Activated CD8-positive, alpha-beta memory T cell treated with anti-CD3 and anti-CD28 coated beads, Interleukin-2, amount 10 ng/mL, durations not matched to agents 7 days and 5 days (primary cell): ENCODE measurements at places on chromosomes 3 and 15. TPM values are rescaled to one million over a fixed set of nuclear protein-coding genes. Genes with fewer than 3 reads are reported as not detected.
A peak's percentile ranks its signal among the peaks of the same experiment; 100 is the strongest.

- H3K4me3 ChIP-seq: no peak overlapping the region
- DNase-seq: no peak
- no peaks in the 10 kb centered on the region for H3K4me1 ChIP-seq
- no peak overlapping the region for H3K27ac ChIP-seq
Observed at GRCh38 chr15:99981839-99982658, 248.8 kb upstream of the LYSMD4 start.

DNA sequence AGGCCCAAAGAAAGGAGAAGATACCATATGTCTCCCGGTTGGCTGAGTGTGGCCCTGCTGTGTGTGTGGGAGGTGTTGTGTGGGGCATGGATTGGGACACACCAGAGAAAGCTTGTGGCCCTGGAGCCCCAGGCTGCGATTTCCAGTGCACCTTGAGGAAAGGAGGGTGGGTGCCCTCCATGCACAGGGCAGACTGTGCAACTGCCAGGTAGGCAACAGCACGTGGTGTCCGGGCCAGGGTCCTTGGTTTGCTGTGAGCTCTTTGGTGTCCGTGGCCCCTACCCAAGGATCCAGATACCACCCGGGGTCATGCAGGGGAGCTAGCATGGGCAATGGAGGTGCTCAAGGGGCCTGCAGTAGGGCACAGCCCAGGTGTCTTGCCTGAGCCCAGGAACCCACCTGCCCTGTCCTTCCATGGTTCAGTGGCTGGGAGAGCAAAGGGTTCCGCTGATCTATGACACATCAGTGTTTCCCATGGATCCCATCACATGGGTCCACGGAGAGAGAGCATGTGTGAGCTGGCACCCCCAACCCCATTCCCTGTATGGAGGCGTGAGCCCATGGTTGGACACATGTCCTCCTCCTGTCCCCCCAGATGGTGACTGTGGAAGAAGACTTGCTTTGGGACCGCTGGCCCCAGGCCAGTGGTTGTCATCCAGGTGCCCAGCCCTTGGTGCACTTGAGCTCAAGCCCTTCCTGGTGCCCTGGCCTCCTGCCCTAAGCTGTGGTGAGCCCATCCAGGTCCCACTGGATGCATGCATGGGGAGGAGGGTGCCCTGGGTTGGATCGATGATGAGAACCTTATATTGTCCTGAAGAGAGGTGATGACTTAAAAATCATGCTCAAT, 223.4 kb downstream of the SNRPN start:
- no peak overlapping the region for H3K27ac ChIP-seq
- H3K4me3 ChIP-seq: no peak overlapping the region
- no peaks in the 10 kb centered on the region for H3K4me1 ChIP-seq
- no peaks in the 10 kb centered on the region for H3K36me3 ChIP-seq
- peak; percentile 14 for DNase-seq
- no peaks in the 10 kb centered on the region for H3K27me3 ChIP-seq

DNA sequence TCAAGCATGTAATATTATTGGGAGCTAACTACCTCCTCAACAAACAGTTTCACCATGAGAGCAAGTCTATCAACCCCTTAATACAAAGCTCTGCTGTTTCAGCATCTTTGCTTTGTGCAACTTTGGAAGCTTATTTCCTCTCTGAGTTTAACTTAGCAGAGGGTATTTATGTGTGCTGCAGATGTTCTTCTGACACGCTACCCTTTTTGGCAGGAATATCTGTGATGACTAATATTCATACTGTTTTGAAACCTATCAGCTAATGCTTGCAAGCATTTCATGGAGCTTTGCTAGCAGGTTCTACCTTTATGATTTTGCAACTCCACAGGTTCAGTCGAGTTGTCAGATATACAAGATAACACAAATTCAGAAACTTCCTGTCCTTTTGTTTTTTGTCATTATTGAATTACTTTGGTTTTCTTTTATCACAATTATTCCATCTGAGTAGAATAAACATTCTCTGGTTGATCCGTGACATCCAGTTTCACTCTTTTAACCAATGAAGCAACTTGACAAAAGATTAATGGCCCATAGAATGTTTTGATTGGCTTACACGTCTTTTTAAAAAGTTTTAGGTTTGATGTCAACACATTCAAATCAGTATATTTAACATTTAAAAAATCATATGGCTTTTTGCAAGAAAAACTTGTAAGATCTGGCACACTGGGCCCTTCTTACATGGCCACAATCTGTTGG, 1.7 kb upstream of the SLC9A9 start:
- H3K27ac ChIP-seq: peak overlapping the region; percentile 94
- peaks cover 47% of the 10 kb centered on the region for H3K4me1 ChIP-seq
- no peaks in the 10 kb centered on the region for H3K27me3 ChIP-seq
- no peak for DNase-seq
- no peak overlapping the region for H3K4me3 ChIP-seq

DNA sequence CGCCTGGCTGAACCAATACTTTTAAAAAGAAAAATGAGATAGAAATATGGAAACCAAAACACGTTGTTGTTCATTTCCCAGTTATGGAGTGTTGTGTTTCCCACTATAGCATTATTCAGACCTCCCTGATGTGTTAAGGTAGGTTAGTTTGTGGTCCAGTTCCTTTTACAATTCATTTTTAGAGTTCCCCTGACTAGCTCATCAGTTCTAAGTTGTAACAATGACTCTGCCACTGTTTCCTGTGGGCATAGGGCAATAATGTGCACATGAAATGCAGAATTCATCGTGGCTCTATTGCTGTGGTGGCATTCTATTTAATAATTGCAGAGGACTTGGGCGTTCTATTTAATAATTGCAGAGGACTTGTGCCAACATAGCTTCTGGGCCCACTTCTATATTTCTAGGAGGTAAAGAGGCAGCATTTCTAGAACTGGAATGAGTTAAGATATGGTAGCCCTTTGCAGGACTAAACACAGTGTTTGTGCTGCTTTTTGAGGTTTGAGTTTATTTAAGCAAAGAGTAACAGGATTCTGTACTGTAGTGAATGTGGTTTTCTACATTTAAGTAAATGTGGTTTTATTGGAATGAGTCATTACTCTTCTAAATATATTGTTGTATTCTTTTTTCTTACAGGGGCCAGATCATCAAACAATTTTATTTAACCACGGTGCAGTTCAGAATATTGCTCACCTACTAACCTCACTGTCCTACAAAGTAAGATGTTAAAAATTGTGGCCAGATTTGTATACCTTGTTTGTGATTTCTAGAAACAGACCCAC, 47.5 kb downstream of the ARMC8 start:
- H3K27ac ChIP-seq: peak overlapping the region; percentile 76
- H3K36me3 ChIP-seq: peaks cover 45% of the 10 kb centered on the region
- H3K4me3 ChIP-seq: no peak overlapping the region
- no peaks in the 10 kb centered on the region for H3K27me3 ChIP-seq
- DNase-seq: no peak

DNA sequence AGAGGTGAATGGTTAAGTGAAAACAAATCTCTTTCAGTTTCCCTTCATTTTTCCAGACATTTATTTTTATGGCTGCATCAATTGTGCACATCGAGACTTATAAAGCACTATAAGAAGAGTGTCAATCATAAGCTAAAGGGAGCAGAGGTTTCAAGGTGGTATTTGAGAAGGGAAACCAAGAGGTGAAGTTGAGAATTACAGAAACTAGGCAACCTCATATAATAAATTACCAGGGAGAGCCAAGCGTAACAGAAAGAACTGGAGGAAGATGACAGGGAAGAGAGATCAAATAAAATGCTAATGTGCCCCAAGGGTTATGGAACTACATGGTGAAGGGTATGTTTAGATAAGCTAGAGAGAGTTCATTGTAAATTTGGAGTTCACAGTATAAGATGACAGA, 6.3 kb upstream of the CCDC54 start:
- H3K4me3 ChIP-seq: no peak overlapping the region
- DNase-seq: no peak
- no peak overlapping the region for H3K27ac ChIP-seq
- H3K4me1 ChIP-seq: peaks cover 8% of the 10 kb centered on the region

DNA sequence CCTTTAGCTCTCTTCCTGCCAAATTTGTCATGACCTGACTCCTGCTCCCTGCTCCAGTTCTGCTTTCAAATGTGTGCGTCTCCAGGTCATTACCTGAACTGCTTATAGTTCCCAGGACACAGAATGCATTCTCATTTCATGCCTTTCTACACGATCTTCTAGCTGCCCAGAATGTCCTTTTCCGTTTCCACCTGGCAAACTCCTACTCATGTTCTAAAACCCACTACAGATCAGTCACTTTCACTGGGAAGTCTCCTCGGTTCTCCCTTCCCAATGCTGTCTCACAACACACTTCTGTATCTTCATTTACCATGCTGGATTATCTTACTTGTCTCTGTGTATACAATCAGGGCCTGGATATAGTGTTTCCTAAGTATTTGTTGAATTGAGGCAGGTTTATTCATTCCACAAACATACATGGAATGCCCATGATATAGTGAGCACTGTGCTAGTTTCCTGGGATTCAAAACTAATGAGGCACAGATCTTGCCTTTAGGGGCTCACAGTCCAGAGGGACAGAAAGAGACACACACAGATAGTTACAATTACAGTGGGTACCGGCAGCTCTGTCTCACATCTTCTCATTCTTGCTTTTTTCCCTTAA, 1.6 kb upstream of the NOX5 start:
- DNase-seq: no peak
- no peaks in the 10 kb centered on the region for H3K4me1 ChIP-seq
- peaks cover 6% of the 10 kb centered on the region for H3K27me3 ChIP-seq
- no peak overlapping the region for H3K27ac ChIP-seq
- H3K4me3 ChIP-seq: no peak overlapping the region

DNA sequence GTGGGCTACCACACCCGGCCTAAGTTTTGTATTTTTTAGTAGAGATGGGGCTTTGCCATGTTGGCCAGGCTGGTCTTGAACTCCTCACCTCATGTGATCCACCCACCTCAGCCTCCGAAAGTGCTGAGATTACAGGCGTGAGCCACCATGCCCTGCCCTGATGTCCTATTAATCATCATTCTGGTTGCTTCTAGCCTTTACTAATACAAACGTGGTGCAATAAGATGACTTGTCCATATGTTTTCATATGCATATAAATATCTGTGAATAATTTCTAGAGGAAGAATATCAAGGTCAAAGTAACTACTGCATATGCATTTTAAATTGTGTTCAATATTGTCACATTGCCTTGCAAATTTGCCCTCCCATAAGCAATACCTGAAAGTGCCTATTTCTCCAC, 25.5 kb upstream of the PDHB start:
- H3K27me3 ChIP-seq: no peaks in the 10 kb centered on the region
- no peak overlapping the region for H3K27ac ChIP-seq
- peaks cover 10% of the 10 kb centered on the region for H3K36me3 ChIP-seq
- peaks cover 9% of the 10 kb centered on the region for H3K4me1 ChIP-seq

- H3K36me3 ChIP-seq: peaks cover 40% of the 10 kb centered on the region
- H3K4me1 ChIP-seq: peaks cover 28% of the 10 kb centered on the region
- peak overlapping the region; percentile 48 for H3K27ac ChIP-seq
- no peaks in the 10 kb centered on the region for H3K27me3 ChIP-seq
- no peak for DNase-seq
- no peak overlapping the region for H3K4me3 ChIP-seq
Observed at GRCh38 chr15:44489464-44489863, 47.5 kb upstream of the EIF3J start.

Gene FSIP1
- 0.50 TPM for total RNA-seq

Gene LRTM1
- total RNA-seq: not detected

Gene GOLGA8S
- total RNA-seq: 0.73 TPM
